ENCODE measurements at places on chromosomes 12 and 14. TPM values are rescaled to one million over a fixed set of nuclear protein-coding genes. Genes with fewer than 3 reads are reported as not detected.

ALG10B gene
- 13.8 TPM for total RNA-seq

TMEM30B gene
- 1.7 TPM for total RNA-seq

- no peak for DNase-seq
Observed at GRCh38 chr12:6082613-6083012, 41.9 kb downstream of the VWF start.

DNA sequence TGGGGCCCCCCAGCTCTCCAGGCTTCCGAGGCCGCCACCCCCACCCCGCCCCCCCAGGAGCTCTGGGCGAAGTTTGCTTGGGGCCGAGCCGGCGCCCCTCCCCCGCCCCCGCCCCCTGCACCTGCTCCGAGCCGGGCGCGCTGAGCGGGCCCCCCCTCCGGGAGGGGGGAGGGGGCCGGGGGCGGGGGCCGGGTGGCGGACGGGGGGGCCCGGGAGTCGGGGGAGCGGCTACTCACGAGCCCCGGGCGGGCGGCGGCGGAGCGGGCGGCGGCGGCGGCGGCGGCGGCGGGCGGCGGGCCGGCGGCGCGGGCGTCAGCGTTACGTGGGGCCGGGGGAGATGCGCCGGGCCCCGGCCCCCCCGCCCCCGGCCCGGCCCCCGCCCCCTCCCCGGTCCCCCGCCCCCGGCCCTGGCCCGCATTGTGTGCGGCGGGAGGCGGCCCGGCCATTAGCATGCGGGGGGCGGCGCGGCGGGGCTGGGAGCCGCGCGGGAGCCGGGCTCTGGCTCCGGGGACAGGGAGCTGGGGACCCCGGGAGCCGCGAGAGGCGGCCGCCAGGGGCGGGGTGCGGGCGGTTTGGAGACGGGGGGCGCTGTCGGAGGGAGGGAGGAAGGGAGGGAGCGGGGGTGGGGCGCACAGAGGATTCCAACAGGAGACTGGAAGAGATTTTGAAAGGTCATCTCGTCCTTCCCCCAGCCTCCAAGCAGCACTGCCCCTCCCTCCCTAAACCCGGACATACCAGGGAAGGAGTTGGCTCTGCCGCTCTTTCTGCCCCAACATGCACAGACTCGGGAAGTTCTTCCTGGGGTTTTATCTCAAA, at the start of gene ZNF219:
ZNF219 (minus strand) TSS at position 580 of the 816 bp plus-strand sequence. CDS start 5,064 bp downstream, outside the sequence.
- peak; percentile 34 for DNase-seq

GRCh38 chr12:3315201-3315661, 175.8 kb upstream of the PRMT8 start:
- DNase-seq = no peak

DNA sequence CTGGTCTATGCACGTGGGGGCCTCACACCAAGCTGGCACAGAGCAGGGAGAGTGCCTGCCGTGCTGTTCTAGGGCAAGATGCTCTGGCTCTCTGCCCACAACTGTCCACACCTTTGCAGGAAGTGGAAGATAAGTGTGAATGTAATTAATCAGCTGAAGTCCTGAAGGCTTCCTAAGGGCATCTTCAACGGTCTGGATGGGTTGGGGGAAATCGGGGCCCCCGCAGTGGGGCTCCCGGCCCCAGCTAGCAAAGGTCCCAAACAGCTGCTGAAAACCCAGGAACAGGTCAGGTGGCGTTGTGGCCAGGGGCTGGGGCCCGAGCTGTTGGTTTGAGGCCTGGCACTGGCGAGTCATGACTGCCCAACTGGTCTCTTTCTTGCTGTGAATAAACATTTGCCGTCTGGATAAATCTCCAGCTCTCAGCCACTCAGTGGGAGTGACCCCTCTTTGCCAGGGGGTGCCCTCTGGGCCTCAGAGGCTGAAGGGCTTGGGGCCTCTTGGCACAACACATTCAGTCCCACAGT, 6.7 kb upstream of the SLC25A29 start:
- no peak for DNase-seq

TBK1 gene
- 14.0 TPM for total RNA-seq

GRCh38 chr12:88245905-88246304, 103.8 kb downstream of the TMTC3 start:
- DNase-seq = no peak

IFT81 gene
- total RNA-seq = 1.8 TPM

- no peak for DNase-seq
Observed at GRCh38 chr12:12979126-12979525, 20.9 kb downstream of the HEBP1 start.

GRCh38 chr14:63032641-63033040, 12.6 kb downstream of the KCNH5 start:
- DNase-seq = no peak
